NCI-H226 (cell line): ENCODE measurements at places on chromosomes 2 and 18.

DNA sequence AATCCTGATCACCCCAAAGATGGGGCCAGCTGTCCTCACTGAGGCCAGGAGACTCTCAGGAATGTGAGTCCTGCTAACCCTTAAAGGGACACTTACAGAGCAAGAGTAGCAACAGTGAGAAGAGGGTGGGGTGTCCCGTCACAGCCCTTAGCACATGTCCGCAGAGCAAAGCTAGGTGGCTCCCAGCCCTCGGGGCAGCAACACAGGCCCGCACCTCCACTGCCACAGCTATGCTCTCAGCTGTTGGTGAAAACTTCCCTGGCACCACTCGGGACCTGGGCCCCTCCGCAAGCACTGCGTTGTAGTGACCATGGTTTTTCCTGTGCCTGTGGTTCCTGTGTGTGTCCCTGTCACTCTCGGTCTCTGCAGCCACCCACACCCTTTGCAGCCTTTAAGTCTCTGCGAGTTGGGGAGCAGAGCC, 76.4 kb upstream of the UXS1 start:
- no peak for DNase-seq

GRCh38 chr2:96556441-96557330, 20.1 kb downstream of the ARID5A start:
- peak; percentile 86 for DNase-seq

- DNase-seq: no peak
Observed at GRCh38 chr2:125125902-125126301, 1100.8 kb downstream of the CNTNAP5 start.

- no peak for DNase-seq
Observed at GRCh38 chr2:188522517-188522916, 230.8 kb downstream of the GULP1 start.

- DNase-seq: no peak
Observed at GRCh38 chr2:24449344-24449743, 41.7 kb upstream of the NCOA1 start.

DNA sequence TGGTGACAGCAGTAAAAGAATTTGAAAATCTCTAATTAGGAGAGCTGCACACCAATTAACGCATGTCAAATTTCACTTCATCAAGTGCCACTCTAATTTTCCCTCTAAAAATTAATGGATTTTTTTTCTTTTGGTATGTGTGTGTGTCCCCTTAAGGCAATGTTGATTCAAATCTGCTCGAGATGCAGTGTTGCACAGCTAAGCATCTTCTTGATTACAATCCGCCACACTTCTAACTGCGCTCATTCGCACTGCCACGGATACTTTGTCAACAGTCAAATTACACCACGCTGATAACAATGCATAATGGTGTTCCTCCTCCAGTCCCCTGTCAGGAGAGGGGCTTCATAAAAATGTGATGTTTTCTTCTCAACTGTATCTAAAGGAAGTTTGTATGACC, 261.4 kb downstream of the MEIS1 start:
- no peak for DNase-seq

GRCh38 chr18:34548120-34548972, 161.8 kb upstream of the DTNA start:
- DNase-seq: no peak

GRCh38 chr2:100197631-100198153, 55.3 kb upstream of the AFF3 start:
- no peak for DNase-seq

DNA sequence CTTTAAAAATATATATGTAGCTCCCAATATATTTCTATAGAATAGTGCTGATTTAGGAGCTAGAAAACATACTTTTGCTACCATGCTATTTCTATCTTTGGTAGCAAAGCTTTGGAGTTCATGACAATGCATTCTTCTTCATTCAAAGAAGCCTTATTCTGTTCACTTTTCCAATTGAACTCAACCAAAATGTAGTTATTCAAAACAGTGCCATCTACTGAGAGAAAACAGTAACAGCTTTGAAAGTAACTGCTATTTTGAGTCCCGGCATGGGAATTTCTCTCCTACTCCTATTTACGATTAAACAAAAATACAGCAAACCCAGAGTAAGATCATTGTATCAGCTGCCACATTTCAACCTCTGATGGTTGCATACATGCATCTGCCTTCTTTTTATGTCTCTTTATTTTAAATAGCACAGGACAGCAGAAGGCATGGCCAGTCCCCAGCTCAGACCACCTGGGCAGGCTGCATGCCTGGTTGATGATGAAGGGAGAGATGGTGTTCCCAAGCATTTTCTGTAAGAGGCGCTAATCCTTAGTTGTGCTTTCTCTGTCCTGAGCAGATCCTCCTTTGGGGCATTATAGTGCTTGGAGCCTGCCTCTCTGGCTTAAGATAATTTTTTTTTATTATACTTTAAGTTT, 69.7 kb upstream of the SULT1C3 start:
- no peak for DNase-seq

DNA sequence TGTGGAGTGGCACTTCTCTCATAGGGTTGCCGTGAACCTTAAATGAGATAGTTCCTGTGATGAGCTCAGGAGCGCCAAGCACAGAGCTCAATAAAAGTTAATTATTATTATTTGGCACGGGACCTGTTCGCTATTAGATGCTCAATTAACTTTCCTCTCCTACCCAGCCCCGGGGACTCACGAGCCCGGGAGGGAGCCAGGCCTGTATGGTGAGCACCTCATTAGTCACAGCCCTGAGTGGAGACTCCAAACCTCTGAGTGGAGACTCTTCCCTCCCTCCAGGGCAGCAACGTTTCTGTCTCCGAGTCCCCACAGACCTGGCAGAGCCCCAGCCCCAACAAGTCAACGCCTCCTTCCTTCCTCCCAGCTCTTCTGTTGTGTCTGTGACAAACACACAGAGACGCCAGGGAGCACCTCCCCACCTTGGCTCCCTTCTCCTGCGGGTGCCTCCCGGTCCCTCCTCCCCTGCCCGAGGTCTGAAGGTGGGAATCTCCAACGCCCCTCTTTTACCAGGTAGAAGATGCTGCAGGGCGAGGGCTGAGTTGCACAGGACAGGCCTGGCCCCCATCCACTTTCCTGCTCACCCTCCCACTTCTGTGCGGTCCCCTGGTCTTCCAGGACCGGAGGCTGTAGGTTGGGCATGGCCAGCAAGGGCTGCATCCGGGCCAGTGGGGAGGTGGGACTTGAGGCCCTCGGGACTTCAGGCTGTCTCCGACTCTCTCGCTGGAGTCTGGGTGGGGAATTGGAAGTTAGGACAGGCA, 52.7 kb upstream of the ODC1 start:
- DNase-seq: no peak

DNA sequence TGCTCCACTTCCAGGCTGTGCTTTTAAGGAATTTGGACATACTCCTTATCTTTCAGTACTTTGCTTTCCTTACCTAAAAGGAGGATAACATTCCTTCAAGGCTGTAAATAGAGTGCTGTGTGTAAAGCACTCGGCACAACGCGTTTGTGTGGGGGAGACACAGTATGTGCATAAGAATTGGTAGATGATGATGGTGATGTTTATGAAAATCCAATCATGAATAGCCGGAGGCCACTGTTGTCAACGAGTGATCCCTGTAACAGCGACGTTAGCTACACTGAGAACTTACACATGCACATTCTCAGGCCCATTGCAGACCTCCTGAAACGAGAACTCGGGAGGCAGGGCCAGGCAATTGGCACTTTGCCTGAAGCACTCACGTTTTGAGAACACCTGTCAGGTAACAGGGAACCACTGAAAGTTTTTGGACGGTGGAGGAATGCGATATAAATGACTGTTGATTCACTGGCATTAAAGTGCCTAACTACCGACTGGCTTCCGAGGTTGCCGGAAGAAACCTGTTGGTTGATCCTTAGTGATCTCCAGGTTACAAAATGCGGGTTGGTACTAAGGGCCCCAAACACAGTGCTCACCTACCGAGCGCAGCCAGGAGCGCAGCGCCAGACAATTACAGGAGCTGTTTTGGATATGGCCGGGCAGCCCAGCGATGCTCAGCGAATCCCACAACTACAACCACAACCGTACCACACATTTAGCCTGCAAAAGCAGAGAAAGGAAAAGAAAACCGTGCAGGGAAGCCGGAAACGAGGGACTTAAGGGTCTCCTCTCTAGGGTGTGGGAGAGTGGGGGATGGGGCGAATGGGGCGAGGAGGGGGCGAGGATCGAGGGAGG, 1.0 kb upstream of the MAP4K4 start:
- DNase-seq: peak; percentile 45

DNA sequence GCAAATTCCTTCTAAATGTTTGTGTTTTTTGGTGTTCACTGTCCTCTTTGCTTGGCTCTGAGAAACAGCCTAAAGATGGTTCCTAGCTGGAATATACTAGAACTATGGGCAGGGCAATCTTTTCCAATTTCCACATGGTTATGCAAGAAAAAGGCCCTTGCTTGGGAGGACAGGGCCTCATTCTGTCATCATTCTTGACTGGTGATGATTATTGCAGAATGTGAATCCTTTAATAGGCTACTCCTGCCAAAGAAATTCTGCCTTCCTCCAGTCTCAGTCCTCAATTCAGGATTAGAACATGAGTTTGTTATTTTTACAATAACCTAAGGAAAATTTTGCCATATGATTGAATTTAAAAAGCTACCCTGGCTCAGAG, 218.7 kb downstream of the HNMT start:
- no peak for DNase-seq

GRCh38 chr2:1642993-1643619, 101.2 kb downstream of the PXDN start:
- DNase-seq: no peak

GRCh38 chr2:20401489-20401835, 45.4 kb upstream of the RHOB start:
- no peak for DNase-seq

GRCh38 chr18:46555724-46556123, 101.3 kb downstream of the LOXHD1 start:
- DNase-seq: no peak

DNA sequence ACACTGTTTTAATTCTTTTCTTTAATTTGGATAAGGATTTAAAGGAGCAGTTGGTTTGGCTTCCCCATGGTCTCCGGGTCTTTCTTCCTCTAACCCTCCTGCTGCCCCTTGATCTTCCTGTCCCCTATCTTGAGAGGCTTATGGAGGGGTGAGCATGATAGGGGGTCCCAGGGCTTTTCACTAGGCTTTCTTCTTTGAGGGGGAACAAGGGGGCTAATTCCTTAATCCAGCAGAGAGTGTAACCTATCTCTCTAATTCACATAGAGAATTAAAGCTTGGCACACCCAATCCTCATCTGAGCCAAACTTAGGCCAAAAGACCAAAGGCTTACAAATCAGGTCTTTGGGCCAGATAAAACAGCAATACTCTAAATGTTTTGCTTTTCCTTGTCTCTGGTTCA, 21.5 kb upstream of the C2orf66 start:
- no peak for DNase-seq

DNA sequence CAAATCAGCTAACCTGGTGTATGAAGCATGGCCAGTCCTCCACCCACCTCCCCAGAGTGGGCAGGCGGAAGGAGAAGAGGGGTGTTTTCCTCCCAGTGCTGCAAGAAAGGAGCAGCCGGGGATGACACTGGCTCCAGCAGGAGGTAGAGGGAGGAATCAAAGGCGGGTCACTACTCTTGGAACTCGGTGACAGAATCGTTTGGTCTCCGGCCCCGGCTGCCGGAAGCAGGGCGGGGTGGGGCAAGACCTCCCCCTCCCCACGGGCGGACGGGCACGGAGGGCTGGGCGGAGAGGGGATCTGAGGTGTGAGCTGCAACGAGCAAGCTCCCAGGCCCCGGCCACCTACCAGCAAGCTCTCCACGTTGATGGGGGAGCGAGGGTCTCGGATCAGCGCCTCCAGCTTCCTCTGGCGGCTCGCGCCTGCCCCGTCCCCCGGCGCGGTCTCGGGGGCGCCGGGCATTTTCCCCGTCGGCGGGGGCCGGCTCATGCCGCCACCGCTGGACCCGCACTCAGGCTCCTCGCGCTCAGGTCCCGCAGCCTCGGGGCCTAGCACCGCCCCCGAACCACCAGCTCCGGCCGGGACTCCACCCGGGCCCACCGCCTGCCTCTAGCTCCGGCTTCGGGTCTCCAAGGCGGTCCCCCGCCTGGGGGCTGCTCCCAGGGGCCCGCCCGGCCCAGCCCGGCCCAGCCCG, 640 bp downstream of the ROCK2 start:
- no peak for DNase-seq

- DNase-seq: peak; percentile 72
Observed at GRCh38 chr18:52287151-52287550, 52.8 kb upstream of the DCC start.

DNA sequence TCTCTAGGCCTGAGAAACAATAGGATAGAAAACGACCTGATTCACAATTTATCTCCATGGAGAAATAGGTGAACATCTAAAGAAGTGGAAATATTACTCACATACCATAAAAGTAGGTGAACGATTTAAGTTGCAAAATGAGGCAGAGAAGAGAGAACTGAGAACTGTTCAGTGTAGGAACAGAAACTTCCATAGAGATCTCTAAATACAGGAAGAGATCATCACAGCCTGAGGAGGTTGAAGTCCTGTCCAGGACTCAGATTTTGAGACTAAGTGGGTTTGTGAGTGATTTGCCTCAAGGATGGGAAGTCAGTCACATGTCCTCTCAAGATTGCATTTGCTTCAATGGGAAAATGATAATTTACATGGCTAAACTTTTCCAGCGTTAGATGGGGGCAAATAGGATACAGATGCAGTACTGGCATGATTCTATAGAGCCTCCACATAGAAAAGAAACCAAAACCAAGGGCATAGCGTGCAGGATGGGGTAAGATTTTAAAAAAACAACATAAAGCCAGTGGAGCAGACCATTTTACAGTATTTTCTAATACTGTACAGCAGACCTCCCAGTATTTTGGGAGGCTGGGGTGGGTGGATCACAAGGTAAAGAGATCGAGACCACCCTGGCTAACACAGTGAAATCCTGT, 68.8 kb downstream of the MEP1B start:
- DNase-seq: no peak

GRCh38 chr2:144254342-144255235, 265.3 kb downstream of the ZEB2 start:
- DNase-seq: no peak

DNA sequence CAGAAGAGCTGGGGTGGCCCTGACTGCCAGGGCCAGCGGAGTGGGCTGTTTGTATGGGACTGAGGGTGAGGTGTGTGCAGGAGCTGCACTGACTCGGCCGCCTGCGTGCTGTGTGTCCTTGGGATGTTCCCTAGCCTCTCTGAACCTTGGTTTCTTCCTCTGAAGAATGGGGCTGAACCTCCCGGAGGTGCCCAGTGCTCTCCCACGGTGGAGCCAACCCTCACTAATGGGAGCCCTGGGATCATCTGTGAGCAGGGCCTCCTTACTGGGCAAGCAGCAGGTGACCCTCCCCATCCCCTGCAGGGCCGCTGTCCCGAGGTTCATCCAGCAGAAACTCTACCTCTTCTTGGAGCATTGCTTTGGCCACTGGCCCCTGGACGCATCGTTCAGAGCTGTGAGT, 11.7 kb upstream of the CCDC74A start:
- DNase-seq: no peak

- peak; percentile 78 for DNase-seq
Observed at GRCh38 chr2:106192752-106193689, 1.1 kb downstream of the UXS1 start.
